MCF 10A (cell line): ENCODE measurements at places on chromosomes 16 and 17. TPM values are rescaled to one million over a fixed set of nuclear protein-coding genes. Genes with fewer than 3 reads are reported as not detected.
A peak's percentile ranks its signal among the peaks of the same experiment; 100 is the strongest.

- peaks cover 15% of the 10 kb centered on the region for H3K4me1 ChIP-seq
- peaks cover 19% of the 10 kb centered on the region for H3K36me3 ChIP-seq
- peak overlapping the region; percentile 50 for H3K4me3 ChIP-seq
- H3K27ac ChIP-seq = peak overlapping the region; percentile 93
These were observed 2.9 kb downstream of the ACSF2 start for GRCh38 chr17:50428831-50429424.

GRCh38 chr17:60615840-60616239 lies 15.8 kb downstream of the PPM1D start:
- H3K36me3 ChIP-seq = peaks cover 18% of the 10 kb centered on the region
- no peak overlapping the region for H3K4me3 ChIP-seq
- H3K4me1 ChIP-seq = peaks cover 6% of the 10 kb centered on the region
- H3K27me3 ChIP-seq = no peaks in the 10 kb centered on the region

USP6 gene
- 0.10 TPM in 1 of 2 replicates, not detected in the other for total RNA-seq

DNA sequence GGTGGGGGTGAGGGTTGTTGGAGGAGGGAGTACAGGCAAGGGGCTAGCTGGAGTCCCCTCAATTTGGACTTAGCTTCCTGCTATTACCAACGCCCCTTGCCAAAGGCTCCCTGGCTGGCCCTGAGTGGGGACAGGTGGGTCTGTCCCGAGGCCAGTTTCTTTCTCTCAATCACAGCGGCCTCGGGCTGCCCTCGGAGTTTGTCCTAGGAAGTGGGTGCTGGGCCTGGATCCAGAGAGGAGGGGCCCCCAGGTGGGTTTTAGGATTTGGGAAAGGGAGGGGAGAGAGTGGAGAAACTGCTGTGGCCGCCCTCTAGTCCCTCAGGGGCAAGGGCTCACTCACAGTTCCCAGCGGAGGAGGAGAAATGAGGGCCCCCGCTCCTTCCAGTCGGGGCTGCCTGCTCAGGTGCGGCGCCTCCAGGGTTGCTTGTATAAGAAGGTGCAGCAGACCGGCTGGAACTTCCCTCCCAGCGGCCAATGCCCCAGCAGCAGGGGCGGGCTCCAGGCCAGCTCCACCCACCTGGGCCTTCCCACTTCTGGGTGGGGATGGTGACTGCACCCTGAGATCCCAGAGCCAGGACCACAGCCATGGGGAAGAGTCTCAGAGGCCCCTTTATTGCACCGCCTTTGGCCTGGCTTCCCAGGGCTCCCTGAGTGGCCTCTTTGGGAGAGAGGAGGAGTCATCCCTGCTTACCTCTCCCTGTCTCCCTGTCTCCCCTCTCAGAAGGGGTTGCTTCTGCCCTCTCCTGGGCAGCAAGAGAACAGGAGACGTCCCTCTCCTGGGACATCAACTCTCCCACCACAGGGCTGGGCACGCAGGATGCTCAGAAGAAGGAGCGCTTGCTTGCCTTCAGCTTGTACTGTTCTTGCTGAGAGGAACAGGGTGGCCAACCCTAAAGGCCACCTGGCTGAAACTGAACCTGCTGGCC lies 112.0 kb upstream of the SMURF2 start:
- H3K4me3 ChIP-seq = peak overlapping the region; percentile 66
- peak; percentile 91 for DNase-seq
- H3K4me1 ChIP-seq = no peaks in the 10 kb centered on the region
- no peak overlapping the region for H3K27ac ChIP-seq
- peaks cover 32% of the 10 kb centered on the region for H3K36me3 ChIP-seq
- no peaks in the 10 kb centered on the region for H3K27me3 ChIP-seq

GRCh38 chr16:585351-585750 lies 4.5 kb upstream of the RAB40C start:
- no peak overlapping the region for H3K27ac ChIP-seq
- H3K4me3 ChIP-seq = no peak overlapping the region
- H3K36me3 ChIP-seq = peaks cover 30% of the 10 kb centered on the region
- DNase-seq = no peak
- no peaks in the 10 kb centered on the region for H3K27me3 ChIP-seq
- peaks cover under 1% of the 10 kb centered on the region for H3K4me1 ChIP-seq

TLE7 gene
- total RNA-seq = not detected in 2 replicates

- no peak overlapping the region for H3K27ac ChIP-seq
- no peaks in the 10 kb centered on the region for H3K36me3 ChIP-seq
- peaks cover 61% of the 10 kb centered on the region for H3K27me3 ChIP-seq
- no peak overlapping the region for H3K4me3 ChIP-seq
These were observed 467.3 kb downstream of the KCNJ2 start for GRCh38 chr17:70636517-70637133.

GRCh38 chr16:25426829-25427228 lies 169.2 kb upstream of the ZKSCAN2 start:
- H3K4me3 ChIP-seq = no peak overlapping the region
- H3K4me1 ChIP-seq = no peaks in the 10 kb centered on the region

- peaks cover 12% of the 10 kb centered on the region for H3K27me3 ChIP-seq
- H3K36me3 ChIP-seq = no peaks in the 10 kb centered on the region
- no peak overlapping the region for H3K27ac ChIP-seq
- DNase-seq = no peak
- no peaks in the 10 kb centered on the region for H3K4me1 ChIP-seq
These were observed 5.1 kb downstream of the ATP2A1 start for GRCh38 chr16:28883221-28883996.

SLC5A2 gene
- not detected in 2 replicates for total RNA-seq

- no peaks in the 10 kb centered on the region for H3K36me3 ChIP-seq
- no peak for DNase-seq
- no peaks in the 10 kb centered on the region for H3K4me1 ChIP-seq
- H3K4me3 ChIP-seq = no peak overlapping the region
- no peak overlapping the region for H3K27ac ChIP-seq
- no peaks in the 10 kb centered on the region for H3K27me3 ChIP-seq
These were observed 13.1 kb upstream of the C16orf87 start for GRCh38 chr16:46843898-46844642.

DNA sequence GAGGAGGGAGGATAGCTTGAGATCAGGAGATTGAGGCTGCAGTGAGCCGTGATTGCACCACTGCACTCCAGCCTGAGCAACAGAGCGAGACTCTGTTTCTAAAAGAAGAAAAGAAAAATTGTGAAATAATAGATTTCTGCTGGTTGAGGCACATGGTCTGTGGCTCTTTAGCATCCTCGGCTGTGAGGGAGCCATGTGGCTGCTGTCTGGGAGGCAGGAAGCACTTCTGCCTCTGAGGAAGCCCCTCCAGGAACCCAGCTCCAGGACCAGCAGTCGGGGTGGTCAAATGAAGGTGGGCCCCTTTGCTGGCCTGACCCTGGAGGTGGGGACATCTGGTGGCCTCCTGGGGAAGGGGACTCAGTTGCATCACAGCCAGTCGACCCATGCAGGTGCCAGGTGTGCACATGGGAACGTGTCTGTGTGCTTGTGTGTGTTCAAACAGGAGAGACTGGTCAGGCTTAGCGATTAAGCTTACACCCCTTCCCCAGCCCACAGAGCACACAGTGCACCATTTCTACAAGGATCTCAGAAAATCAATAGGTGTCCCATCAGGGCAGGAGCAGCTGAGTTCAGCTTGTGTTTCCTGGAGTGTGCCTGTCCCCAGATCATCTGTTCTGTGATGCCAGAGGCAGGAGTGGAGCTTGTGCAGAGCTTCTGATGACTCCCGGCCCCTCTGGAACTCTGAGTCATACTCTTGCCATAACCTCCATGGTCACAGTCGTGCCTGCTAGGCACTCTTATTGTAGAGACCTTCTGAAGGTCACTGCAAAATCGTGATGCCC lies 24.3 kb upstream of the MGAT5B start:
- no peaks in the 10 kb centered on the region for H3K36me3 ChIP-seq
- no peak overlapping the region for H3K27ac ChIP-seq
- H3K27me3 ChIP-seq = peaks cover 67% of the 10 kb centered on the region
- H3K4me1 ChIP-seq = peaks cover 9% of the 10 kb centered on the region
- H3K4me3 ChIP-seq = no peak overlapping the region
- DNase-seq = no peak

DNA sequence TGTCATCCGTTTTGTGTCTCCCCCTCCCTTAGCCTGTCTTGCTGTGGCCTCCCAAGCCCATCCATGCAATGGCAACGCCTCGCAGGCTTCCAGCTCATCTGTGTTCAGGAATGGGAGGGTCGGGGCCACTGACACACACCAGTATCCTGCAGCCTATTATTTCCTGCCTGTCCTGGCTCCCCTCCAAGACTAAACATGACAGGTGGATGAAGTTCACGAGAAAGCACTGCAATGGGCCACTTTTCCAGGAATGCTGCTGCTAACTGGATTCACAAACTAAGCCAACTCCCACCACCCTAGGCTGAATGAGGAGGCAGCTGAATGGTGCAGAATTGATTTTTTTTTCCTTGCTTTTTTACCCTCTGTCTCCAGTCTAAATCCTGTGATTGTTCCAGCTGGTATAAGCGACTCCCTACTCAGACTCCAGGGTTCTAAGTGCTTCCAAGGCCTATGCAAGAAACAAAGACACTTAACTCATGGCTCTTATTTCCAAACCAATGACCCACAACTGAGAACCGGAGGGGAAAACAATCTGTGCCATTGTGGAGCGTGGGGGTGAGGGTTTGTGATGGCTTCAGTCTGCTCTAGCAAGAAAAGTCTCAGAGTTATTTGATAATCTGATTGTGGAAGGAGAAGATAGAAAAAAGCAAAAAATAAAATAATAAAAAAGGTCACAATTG lies 23.3 kb downstream of the TMEM100 start:
- DNase-seq = peak; percentile 16
- no peaks in the 10 kb centered on the region for H3K36me3 ChIP-seq
- no peak overlapping the region for H3K27ac ChIP-seq

DNA sequence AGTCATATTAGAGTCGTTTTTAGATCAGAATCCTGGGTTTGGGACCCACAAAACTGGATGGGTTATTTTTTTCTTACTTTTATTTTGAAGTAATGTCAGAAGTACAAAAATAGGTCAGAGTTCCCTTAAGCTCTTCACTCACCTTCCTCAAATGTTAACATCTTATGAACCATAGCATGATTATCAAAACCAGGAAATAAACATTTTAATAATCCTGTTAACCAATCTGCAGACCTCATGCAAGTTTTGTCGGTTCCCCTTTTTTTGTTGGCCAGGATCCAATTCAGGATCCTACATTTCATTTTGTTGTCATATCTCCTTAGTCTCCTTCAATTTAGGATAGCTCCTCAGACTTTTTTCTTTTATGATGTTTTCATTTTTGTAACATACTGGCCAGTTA lies 162.0 kb downstream of the CHD9 start:
- no peaks in the 10 kb centered on the region for H3K27me3 ChIP-seq

ZP2 gene
- not detected in 2 replicates for total RNA-seq

GPR179 gene
- total RNA-seq = 0.09 and 0.37 TPM in 2 replicates

DNA sequence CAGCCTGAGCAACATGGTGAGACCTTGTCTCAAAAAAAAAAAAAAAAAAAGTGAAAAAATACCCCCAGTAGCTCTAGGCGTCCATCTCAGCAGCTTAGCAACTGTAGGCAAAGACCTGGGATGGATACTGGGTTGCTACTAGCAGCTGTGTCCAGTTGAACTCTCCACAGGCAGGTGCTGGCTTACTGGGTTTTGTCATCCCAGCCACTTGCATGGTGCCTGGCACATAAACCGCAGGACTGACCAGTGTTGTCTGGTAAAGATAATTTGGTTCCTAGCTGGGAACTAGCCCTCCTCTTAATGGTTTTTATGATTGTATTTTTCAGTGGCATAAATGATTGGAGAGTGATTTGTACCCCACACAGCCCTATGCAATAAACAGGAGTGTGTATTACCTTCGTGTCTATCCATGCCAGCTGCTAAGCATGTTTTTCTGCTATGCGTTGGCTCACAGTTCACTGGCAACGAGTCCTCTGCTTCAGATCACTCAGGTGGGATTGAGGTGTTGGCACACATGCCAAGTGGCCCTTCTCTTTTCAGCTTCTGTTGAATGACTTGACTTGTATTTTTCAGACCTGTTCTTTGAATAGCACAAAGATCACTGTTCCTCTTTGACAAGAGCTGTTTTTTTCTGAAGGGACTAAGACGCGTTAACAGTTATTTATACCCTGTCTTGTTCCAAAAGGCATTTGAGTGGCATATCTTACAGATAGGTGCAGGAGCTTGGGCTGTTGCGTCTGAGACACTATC lies 352.9 kb downstream of the SNX29 start:
- H3K27me3 ChIP-seq = no peaks in the 10 kb centered on the region
- no peak overlapping the region for H3K4me3 ChIP-seq
- H3K27ac ChIP-seq = no peak overlapping the region
- no peaks in the 10 kb centered on the region for H3K4me1 ChIP-seq
- no peak for DNase-seq
- no peaks in the 10 kb centered on the region for H3K36me3 ChIP-seq

DNA sequence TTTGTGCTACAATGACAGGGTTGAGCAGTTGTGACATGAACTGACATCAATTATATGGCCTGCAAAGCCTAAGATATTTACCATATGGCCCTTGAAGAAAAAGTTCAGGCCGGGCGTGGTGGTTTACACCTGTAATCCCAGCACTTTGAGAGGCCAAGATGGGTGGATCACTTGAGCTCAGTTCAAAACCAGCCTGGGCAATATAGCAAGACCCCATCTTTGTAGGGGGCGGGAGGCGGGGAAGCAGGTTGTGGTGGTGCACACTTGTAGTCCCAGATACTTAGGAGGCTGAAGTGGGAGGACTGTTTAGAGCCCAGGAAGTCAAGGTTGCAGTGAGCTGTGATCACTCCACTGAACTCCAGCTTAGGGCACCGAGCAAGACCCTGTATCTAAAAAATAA lies 48.3 kb downstream of the STH start:
- no peak for DNase-seq
- H3K4me3 ChIP-seq = no peak overlapping the region

- peak; percentile 90 for DNase-seq
- H3K36me3 ChIP-seq = no peaks in the 10 kb centered on the region
- H3K4me3 ChIP-seq = no peak overlapping the region
- H3K4me1 ChIP-seq = peaks cover 25% of the 10 kb centered on the region
These were observed 62.4 kb upstream of the NLK start for GRCh38 chr17:27980043-27980442.

CDH16 gene
- 0.25 TPM in 1 of 2 replicates, not detected in the other for total RNA-seq

- no peaks in the 10 kb centered on the region for H3K36me3 ChIP-seq
- peak overlapping the region; percentile 96 for H3K27ac ChIP-seq
- H3K4me3 ChIP-seq = peak overlapping the region; percentile 38
- peaks cover 46% of the 10 kb centered on the region for H3K4me1 ChIP-seq
- no peak for DNase-seq
These were observed 20.5 kb downstream of the CDH1 start for GRCh38 chr16:68757625-68757935.

DNA sequence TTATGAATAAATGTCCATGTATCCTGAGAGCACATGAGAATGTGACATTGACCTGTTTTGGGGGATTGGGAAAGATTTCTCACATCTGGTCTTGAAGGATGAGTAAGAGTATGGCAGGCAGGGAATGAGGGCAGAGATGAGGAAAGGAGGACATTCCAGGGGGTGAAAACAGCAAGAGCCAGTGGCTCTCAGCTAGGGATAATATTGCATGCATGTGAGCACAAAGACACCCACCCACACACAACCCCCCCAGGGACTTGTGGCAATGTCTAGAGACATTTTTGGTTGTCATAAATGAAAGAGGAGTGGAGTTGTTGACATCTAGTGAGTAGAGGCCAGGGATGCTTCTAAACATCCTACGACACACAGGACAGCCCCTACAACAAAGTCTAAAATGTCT lies 6.0 kb downstream of the MYO1D start:
- no peaks in the 10 kb centered on the region for H3K36me3 ChIP-seq
- no peak for DNase-seq
- H3K27me3 ChIP-seq = no peaks in the 10 kb centered on the region
- H3K4me1 ChIP-seq = peaks cover 16% of the 10 kb centered on the region
- no peak overlapping the region for H3K27ac ChIP-seq
- H3K4me3 ChIP-seq = no peak overlapping the region
